ENCODE measurements at places on chromosomes 1 and 21. TPM values are rescaled to one million over a fixed set of nuclear protein-coding genes. Genes with fewer than 3 reads are reported as not detected.

GRCh38 chr1:228378090-228378872, 28.4 kb downstream of the TRIM11 start:
- peak; percentile 95 for DNase-seq

DNA sequence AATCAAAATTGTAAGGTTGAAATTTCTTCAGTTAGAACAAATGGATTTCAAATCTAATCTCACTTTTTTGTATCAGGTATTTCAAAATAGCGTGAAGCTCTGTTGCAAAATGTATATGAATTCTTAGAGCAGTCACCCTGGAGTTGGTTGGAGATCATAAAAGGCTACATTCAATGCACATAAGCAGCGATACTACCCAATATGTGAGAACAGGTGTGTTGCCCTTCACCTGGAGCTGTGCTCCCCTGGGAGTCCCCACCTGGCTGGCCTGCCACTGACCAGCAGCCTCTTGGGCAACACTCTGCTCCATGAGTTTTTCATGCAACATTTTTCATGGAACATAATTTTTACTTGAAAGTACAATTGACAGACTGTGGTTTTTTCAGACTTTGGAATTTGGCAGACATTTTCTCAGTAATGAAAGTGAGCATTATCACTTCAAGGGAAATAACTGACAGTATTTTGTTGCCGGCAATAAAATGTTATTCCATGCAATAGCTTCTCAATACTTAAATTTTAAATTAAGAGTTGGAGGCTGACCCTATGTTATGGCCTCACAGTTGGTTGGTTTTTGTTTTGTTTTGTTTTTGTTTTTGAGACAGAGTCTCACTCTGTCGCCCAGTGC, 95.1 kb downstream of the ST3GAL3 start:
- DNase-seq: no peak

GRCh38 chr1:12665511-12665910, 21.6 kb downstream of the AADACL4 start:
- no peak for DNase-seq

DNA sequence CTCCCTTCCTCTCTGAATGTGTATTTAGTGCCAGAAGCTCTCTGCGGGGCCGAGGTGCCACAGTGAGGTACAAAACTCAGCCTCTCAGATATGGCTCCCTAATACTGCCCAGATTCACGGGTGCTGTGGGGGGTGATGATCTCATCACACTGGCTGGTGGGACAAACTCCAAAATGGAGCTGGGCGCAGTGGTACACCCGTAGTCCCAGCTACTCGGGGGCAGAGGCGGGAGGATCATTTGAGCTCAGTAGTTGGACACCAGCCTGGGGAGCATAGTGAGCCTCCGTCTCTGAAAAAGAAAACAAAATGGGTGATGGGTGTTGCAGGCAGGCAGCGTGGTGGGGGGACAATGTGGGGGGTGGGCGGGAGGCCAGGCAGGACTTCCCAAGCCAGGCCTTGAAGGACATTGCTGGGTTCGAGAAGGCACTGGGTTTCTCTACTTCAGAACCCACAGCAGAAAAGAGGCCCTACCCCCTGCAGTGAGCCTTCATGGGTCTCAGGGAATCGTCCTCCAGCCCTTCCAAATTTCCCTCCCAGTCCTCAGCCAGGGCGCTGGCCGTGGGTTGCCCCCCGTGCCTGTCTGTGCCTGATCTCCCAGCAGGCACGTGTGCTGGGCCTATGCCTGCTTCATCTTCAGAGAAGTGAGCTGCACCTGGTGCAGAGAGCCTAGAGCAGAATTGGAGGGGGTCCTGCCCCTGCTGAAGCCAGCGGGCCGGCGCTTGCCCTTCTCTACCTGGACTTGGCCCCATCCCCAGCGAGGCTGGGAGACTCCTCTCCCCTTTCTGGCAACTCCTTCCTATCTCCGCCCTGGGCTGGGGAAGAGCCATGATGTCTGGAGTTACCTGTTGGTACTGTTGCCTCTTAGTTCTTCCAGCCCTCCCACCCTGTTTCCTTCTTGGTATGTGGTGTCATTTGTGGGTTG, 14.0 kb downstream of the H6PD start:
- no peak for DNase-seq

Gene CD1C
- 1.1 TPM for total RNA-seq

DNA sequence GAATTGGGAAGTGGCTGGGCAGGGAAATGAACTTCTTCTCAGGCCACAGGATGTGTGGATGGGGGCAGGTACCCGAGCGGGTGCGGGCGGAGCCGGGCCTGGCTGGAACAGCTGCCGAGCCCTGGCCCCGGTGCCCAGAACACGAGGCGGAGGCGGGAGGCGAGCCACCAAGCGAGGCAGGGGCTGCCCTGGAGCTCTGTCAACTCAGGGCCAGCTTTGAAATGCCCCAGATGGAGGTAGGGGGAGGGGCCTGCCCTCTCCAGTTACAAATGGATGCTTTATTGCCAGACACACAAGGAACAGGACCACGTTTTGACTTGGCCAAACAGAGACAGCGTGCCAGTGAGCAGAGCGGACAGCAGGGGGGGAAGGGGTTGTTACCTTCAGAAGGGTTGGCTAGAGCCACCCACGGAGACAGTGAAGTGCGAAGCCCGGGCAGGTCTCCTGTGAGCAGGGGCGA, 240.4 kb downstream of the SDCCAG8 start:
- DNase-seq: no peak
